ENCODE measurements at places on chromosomes 16 and 17.

DNA sequence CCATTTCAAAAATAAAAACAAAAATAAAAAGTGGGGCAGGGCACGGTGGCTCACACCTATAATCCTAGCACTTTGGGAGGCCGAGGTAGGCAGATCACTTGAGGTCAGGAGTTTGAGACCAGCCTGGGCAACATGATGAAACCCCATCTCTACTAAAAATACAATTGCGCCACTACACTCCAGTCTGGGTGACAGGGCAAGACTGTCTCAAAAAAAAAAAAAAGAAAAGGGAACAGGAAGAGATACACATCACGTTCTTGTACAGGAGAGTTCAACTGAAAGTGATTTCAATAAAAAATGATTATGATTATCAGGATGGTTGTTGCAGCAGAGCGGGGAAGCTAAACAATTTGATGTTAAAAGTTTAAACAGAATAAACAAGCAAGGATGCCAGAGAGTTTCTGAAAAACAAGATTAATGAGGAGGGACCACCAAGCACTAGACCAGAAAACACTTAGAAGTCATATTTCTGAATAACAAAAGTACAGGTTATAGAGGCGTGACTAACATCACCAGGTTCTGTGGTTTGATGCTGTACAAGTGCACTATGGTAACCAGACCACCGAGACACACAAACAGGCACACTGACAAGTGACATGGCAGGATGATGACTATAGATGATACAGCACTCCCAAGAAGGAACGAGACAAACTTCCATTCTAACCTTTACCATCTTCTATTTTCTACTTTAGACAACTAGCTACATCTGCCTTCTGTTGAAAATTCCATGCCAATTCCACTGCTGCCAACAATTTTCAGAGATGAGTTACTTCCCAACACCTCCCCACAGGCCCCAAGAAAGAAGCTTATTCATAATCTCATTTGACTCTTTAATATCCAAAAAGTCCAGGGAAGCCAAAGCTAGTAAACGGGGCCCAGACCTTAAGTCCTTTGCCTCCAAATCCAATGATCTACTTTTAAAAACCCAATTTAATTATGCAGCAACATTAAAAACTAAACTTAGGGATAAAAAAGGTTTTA, 11.8 kb downstream of the DNAJA2 start:
- DNase-seq, result no peak

DNA sequence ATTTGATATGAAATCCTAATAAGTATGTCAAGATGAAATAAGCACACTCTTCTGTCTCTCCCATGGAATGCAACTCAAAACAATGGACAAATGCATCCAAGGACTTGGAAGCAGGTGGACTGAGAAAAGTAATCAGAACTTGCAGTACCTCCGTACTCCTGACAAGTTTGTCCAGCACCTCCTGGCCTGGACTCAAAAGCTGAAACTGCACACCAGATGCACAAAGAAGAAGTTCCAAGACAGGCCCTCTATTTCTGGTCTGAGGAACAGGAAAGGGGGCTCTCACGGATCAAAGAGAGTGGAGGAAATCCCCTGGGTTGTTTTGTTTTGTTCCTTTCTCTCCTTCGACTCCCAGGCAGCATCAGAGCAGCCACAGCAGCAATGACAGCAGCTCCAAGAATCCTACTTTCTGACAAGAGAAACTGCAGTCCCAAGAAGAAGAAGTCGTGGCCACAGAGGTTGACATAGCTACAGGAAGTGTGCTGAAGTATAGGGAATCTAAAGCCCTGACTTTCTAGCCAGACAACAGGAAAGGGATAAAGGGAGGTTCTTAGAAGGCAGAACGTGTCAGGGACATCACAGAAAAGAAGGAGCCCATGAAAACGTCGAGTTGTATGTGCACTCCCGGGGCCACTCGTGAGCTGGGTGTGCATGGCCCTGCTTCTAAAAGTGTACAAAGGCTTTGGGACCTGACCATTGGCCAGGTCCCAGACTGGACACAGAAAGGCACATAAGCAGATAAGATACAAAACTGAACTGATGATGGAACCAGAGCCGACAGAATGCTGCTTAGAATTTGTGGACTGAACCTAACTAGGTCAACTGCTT, 29.3 kb downstream of the AKAP10 start:
- no peak for DNase-seq

DNA sequence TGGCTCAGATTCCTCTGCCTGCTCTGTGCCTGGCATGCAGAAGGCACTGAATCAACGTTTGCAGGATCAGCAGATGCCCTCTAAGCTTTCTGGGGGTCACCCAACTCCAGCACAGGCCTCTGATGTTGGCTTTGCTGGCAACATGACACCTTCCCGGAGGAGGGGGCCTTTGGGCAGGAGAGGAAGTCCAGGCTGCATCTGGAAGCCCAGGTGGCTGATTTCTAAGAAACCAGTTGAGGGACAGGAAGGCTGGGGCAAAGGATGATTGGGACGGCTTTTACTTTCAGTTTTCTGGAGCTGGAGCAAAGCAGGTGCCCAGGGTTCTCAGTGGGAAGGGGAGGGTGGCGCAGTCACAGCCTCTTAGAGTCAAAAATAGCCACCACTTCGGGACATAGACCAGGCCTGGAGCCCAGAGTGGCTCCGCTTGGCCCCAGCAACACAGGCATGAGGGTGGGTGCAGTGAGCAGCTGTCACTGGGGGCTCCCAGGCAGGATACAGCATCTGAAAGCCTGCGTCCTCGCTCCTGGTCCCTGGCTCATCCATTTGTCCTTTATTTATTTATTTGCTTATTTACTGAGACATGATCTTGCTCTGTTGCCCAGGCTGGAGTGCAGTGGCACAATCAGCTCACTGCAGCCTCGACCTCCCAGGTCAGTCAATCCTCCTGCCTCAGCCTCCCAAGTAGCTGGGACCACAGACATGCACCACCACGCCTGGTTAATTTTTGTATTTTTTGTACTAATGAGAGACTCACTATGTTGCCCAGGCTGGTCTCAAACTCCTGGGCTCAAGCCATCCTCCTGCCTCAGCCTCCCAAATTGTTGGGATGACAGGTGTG, 15.1 kb downstream of the SOCS1 start:
- DNase-seq, result no peak

DNA sequence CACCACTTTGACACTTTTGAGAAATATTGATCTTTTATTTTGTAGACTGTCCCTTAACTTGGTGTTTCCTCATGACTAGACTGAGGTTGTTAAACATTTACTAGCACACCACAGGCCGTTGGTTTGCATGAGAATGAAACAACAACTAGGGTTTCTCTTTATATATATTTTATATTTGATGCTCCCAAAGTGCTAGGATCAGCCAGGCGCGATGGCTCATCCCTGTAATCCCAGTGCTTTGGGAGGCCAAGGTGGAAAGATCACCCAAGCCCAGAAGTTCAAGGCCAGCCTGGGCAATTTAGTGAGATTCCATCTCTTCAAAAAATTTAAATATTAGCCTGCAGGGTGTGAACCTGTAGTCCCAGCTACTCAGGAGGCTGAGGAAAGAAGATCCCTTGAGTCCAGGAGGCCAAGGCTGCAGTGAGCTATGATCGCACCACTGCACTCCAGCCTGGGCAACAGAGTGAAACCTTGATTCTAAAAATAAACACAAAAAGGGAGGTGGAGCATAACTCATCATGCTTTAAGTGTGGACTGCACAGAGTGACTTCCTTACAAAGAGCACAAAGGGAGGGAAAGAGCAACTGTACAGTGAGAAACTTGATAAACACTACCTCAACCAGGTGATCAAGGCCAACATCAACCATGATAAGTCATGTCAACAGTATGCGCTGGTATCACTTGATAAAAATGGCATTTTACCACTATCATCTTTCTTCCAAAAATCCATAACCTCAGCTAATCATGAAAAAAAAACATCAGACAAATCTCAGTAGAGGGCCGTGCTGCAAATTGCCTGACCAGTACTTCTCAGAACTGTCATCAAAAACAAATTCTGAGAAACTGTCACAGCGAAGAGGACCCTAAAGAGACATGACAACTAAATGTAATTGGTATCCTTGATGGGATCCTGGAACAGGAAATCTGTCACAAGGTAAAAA, 72.8 kb upstream of the ATF7IP2 start:
- no peak for DNase-seq

GRCh38 chr17:56158915-56159825, 5.9 kb downstream of the ANKFN1 start:
- no peak for DNase-seq
